Renal cortical epithelial cell (primary cell): ENCODE measurements at places on chromosomes 16 and 17.

GRCh38 chr17:16439303-16439791, 24.0 kb downstream of the TRPV2 start:
- peak; percentile 50 for DNase-seq

GRCh38 chr16:88994695-88995094, 17.7 kb upstream of the CBFA2T3 start:
- DNase-seq, result no peak

DNA sequence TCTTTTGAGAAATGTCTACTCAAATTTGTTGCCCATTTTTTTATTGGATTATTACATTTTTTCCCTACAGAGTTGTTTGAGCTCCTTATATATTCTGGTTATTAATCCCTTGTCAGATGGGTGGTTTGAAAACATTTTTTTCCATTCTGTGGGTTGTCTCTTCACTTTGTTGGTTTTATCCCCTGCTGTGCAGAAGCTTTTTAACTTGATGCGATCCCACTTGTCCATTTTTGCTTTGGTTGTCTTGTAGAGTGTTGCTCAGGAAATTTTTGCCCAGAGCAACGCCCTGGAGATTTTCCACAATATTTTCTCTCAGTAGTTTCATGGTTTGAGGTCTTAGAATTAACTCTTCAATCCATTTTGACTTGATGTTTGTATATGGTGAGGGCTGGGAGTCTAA, 592.8 kb upstream of the GOT2 start:
- no peak for DNase-seq

DNA sequence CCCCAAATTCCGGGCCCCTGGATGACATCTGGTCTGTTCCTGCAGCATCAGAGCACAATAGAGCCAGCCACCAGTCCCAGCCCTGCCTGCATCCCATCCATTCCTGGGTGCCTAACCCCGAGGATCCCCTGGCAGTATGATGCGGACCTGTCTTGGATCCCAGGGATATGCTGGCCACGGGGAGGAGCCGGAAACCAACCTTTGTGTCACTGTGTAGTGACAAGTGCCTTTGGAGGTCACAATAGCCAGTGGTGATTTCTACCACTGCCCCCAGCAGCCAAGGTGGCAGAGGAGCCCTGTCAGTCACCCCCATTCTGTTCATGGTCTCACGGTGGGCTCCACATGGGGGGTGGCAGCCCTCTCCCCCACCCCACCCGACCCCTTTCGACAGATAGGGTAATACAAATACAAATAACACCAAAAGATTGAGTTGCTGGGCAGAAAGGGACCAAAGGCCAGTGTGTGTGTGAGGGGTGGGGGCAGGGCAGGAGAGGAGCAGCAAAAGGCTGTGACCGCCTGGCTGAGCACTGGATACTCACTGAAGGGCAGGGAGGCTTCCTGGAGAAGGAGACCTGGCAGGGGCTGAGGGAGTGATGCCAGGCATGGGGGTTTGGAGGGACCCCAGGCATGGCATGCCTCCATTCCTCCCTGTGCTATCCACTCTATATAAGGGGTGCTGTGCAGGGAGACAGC, 29.0 kb upstream of the MEOX1 start:
- DNase-seq, result no peak
